T-cell (primary cell): ENCODE measurements at places on chromosomes 6 and 20.

DNA sequence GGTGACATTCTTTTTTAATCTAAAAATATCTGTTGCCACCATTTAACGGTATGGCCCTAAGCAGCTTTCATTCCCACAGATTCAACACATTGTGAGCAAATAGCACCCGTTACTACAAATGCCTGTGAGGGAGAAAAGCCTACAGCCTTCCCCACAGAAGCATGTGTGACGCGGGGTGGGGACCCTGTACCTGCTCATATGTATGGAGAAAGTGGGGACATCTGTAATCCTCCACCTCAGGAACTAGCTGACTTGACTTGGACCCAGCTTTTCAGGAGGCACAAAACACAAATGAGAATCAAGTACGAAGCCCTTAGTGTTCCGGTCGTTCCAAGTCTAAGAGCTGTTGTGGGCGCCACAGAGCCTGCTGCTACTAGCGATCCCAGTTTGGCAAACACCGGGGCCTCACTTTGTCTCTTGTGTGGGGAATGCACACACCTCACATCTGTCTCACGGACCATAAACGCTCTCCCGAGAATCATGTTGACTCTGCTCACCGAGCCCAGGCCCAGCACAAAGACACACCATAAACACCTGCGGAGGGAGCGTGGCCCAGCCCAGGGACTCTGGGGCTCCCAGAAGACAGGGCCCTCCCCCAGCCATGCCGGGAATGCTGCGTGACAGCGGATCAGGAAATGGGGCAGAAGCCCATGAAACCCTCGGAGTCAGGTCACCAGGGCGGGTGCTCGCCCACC lies 21.6 kb downstream of the DLL1 start:
- no peak for DNase-seq

DNA sequence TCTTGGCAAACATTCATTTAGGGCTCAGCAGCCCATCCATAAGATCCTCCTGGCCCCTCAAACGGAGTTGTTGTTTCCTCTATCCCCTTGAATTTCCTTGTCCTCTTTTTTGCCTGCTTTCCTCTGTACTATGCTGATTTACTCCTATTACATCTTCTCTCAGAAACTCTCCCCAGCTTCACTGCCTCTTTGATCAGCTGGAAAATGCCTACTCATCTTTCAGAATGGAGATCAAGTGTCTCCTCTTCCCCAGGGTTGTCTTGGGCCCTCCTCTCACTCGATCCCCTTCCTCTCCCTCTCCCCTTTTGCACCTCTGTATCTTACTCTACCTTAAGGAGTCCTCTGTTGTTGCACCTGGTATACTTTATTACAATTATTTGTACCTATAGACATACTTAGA lies 60.2 kb downstream of the PHF20 start:
- no peak for DNase-seq

DNA sequence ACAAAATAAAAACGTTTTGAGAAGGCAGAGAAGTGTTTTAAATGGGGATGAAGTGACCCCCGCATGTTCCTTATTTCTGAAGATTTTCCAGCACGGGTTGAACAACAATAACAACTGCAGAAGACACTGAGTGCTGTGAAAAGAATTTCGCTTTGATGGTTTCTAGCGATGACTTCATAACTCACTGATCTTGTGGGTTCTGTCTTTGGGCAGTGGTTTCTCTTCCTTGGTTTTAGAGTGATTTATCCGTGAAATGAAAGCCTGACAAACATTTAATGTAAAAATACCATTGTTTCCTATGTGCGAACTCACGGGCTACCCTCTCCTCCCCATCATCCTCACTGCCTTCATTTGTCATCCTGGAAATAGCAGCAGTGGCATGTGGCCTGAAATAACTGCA lies 793.9 kb downstream of the QKI start:
- no peak for DNase-seq

- DNase-seq = no peak
Measured at GRCh38 chr6:143880412-143880811, 16.1 kb downstream of the ZC2HC1B start.

DNA sequence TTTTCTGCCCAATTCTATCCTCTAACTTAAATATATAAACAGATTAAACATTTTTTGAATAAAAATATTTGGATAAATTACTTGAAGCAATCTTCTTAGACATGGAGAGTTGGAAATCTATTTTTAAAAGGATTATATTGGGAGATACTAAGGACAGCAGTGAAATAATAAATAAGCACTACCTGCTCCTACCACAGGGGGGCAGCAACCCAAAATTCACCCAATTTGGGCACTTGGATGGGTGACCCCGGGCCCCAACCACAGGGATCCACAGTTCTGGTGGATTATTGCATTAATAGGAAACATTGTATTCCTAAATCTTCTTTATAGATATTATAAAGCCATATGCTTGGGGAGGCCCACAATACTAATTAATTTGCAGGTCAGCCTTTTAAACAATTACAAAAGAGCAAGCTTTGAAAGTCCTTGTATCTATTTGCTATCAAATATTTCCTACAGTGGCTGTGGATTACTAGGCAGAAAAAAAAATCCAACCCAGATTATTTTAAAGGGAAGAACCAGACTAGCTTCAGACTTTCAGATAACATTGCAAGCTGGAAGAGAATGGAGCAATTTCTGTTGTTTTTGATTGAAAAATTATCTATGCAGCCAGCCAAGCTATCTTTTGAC lies 66.4 kb upstream of the PDE10A start:
- DNase-seq = no peak

GRCh38 chr6:143621876-143622605 lies 55.7 kb upstream of the PHACTR2 start:
- DNase-seq = no peak

DNA sequence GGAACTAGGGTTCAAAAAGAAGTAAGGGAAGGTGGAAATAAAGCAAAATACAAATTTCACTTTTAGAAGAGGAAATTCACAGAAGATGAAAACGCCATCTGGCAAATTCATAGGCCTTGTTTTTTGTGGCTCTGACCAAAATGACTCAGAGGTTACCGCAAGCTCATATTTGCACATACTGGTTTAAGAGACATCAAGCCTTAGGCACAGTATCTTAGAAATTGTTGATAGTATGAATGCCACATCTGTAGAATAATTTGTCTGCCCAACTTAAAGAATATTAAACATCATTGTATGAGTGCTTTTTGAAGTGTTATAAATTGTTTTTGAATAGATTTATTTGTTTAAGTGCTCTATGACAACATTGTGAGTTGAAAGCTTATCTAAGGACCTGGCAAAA lies 10.6 kb downstream of the TAAR1 start:
- no peak for DNase-seq

DNA sequence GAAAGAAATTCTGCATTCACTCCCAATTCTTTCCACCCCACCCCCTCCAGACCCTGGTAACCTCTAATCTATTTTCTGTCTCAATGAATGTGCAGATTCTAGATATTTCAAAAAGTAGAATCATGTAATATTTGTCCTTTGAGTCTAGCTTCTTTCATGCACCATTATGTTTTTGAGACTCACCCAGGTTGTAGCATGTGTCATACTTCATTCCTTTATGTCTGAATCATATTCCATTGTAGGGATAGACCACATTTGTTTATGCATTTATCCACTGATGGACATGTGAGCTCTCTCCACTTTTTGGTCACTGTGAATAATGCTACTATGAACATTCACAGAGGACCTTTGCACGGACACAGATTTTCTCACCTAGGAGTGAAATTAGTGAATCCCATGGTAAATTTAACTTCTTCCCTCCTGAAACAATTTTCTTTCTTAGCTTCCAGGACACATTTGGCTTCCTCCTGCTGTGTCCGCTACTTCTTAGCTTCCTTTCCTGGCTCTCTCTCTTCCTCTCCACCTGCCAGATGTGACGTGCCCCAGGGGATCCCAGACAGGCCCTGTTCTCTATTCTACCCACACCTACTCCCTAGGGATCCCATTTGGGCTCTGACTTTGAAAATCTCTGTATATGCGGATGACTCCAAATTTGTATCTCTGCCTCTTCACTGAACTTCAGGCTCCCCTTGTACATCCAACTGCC lies 24.1 kb upstream of the ARFGEF2 start:
- DNase-seq = no peak

DNA sequence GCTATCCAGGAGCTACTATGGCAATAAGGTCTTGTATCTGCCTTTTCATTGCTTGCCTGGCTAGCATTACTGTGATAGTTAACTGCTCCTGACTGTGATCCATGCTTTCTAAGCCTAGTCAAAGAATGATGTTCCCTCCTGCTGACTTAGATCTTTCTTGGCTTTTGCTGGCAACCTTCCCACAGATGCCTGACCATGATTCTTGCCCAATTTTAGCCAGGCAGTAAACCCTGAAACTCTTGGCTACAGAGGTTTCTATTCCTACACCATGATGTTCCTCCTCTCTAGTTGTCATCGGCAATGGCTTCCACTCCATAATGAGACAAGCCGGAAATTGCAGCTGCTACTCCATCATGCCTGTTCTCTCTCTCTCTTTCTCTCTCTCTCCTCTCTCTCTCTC lies 238.1 kb downstream of the HAO1 start:
- no peak for DNase-seq

DNA sequence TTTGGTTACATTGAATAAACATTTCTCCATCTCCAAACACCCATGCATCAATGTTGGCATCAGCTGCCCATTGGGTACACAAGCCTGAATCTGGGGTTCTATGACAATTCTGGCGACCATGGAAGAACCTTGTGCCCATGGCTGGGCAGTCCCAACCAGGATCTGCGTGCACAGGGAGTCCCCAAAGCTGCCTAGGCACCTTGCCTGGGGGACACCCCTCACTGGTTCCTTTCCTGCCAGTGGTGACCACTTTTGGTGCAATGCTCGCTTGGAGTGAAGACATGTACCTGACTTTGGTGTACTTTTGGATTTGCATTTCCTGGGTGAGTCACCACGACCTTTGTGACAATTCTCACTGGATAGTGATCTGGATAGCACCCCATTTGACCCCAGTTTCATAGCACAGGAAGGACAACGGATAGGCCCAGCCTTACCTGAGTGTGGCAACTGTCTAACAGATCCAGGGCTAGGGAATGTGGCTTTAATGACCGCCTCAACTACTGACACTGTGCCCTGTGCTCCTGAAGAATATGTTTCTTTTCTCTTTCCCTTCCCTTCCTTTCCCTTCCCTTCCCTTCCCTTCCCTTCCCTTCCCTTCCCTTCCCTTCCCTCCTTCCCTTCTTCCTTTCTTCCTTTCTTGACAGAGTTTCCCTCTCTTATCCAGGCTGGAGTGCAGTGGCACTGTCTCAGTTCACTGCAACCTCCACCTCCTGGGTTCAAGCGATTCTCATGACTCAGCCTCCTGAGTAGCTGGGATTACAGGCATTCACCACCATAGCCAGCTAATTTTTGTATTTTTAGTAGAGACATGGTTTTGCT lies 7.1 kb downstream of the SPINT3 start:
- DNase-seq = no peak

- DNase-seq = no peak
Measured at GRCh38 chr20:46119028-46119546, 973 bp downstream of the CD40 start.

DNA sequence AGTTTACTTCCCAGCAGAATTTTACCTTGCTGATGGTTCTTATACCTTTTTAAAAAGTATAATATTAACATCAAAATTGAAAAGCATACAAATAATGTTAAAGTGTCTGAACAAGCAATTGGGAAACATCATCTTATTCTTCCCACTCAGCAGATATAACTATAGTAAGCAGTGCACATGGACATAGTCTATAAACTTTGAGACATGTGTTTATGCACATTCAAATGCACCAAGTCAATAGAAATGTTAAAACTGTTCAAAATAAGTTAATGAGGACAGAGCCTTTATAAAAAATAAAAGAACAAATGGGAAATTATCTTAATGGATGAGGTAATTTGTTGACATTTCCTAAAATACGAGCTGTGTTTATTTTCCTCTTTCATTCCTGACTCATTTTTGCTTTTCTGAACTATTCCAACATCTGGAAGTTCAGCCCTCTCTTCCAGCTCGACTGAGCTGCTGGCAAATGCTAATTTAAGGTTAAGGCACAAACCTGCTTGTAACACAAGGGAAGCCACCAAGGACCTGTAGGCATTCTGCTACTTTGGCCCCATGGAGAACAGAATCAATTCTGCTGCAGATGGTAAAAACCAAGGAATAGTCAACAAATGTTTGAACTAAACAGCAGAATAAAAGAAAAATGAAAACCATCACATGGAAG lies 110.3 kb upstream of the MAP3K4 start:
- no peak for DNase-seq

DNA sequence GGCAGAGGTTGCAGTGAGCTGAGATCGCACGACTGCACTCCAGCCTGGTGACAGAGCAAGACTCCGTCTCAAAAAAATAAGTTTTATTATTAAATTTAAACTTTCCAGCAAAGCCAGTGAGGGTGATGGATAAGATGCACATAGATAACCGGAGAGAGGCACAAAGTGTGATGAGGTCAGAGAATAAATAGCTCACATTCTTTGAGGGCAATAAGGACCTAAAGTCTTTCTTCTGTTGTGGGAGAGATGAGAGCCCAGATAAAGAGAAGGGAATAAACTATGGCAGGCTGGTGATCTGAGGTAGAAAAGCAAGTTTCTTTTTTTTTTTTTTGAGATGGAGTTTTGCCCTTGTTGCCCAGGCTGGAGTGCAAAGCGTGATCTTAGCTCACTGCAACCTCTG lies 20.6 kb upstream of the EZR start:
- no peak for DNase-seq

- no peak for DNase-seq
Measured at GRCh38 chr6:133396233-133396983, 155.3 kb downstream of the EYA4 start.

DNA sequence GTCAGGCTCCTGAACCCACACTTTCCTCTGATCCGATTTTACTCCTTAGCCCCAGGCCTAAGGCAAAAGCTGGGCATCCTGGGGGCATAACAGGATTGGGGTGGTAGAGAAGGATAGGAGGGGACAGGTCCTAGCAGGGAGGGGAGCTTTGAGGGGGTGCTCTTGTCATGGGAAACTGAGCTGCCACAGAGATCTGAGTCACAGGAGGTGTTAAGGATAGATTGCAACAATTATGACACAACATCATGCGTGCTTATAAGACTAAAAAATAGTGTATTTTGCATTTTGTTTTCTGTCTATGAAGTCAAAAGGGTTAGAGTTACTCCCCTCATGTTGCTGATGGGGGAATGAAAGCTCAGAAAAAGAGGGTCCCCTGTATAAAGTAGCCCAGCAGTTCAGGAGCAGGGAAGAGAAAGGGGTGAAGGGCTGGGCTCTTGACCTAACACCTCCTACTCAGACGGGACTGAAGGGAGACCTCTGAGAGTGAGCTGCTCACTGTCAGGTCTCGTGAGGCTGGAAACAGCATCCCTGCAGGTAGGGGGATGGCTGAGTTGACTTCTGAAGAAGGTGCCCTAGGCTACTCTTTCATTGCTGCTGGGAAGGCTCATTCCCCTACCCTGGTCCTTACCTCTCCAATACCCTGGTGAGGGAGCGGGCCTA lies 2.0 kb downstream of the GLP1R start:
- no peak for DNase-seq
